SW 1271 (cell line): ENCODE measurements at places on chromosomes 7 and 10.

DNA sequence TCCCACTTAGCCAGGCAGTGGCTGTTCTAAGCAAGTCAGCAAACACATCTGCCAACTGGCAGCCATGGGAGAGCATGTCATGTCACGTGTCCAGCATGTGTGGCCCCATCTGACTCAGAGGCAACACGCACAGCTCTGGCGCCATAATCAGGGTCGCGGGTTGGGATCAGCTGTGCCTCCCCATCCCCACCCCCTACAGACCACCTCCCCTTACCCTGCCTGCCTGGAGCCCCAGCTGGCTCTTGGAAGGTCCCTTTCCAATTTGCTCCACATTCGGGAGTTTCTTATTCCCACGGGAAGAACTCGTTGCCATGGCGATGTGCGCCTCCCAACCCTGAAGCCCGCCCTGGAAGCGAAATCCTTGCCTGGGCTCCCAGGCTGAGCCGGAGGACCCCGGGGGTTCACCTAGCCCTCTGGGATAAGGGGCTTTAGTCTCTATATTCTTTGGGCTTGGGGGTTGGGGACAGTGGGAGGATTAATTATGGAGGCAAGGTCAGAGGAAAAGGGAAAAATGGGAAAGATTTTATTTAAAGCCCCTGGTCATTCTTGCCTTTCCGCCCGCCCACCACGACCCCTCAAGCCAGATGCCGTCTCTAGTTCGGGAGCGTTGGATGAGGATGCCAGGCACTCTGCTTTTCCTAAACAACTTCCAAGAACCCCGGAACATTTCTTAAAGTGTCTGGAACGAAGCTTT is 283.7 kb downstream of the ZEB1 start:
- no peak for DNase-seq

- DNase-seq: no peak
Measured at GRCh38 chr7:80287400-80288174, 153.0 kb downstream of the GNAI1 start.

GRCh38 chr7:42953994-42954393 is 21.8 kb downstream of the MRPL32 start:
- no peak for DNase-seq

DNA sequence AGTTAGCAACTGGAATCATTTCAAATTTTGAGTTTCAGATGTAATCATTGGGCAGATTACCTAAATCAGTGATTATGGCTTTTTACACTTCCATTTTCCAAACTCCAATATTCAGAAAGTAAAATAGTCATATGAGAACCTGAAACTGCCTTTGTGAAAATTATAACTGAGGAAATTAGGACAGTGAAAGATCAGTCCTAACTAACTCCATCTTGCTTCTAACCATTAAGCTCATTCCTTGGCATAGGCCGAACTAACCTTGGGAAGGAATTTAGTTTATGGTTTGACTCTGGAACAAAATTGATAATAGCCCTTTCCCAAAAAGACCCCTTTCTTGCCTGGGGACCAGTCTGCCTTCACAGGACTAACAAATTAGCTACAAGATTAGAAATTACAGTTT is 2.2 kb downstream of the CRPPA start:
- no peak for DNase-seq

- DNase-seq: no peak
Measured at GRCh38 chr10:125124907-125125306, 35.5 kb downstream of the CTBP2 start.

DNA sequence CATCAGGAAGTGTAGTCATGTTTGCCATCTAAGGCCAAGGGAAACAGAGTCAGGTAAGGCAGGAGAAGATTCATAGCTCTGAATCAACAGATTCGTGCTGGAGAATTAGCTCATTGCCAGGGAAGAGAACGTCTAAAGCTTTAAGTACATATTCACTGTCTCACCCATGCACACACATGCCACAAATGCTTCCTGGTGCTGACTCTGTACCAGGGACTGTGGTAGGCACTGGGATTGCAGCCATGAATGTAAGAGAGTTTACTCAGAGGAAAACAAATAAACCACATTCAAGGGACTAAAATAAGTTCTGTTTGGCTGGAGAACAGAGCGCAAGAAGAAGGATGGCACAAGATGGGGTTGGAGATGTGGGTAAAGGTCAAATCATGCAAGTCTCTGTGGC is 89.8 kb upstream of the HPS1 start:
- no peak for DNase-seq

DNA sequence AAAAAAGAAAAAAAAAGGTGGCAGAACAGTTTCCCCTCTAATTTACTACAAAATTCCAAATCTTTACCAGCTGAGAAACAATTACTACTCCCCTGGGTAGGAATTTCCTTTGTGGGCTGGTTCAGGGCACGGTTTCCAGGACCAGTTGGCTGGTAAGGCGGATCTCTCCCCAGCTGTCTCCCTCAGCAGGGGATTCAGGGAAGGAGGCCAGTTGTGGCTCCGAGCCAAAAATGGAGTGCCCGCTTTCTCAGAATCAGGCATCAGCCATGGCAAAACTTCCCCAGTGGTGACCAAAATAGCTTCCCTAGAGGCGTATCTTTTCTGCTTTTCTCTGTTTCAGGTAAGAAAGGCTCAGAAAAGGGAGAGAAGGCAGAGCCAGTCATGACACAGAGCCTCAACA is 91.2 kb downstream of the ZNF22 start:
- no peak for DNase-seq

DNA sequence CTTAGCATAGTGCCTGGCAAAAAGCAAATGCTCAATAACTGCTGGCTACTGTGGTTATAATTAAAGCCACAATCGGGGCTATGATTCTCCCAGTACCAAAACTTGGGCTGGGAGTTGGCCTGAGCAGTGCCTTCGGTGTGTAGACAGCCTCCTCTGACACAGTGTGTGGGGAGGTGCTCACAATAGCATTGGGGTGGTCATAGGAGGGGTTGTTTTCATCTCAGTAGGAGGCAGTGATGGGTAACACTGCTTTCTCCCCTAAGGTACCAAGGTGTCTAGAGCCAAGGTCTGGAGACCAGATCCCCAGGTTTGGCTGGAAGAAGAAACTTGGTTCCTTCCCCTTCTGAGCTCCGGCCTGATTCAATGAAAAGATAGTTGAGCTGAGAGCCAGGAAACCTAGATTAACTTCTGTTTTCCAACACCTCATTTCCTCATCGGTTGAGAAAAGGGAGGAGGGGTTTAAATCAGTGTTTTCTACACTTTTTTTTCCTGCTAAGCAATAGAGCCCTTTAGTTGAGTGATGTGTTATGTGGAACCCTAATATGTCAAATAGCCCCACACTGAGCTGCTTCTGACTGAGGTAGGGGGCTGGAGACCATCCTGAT is 68.2 kb downstream of the LRMDA start:
- DNase-seq: no peak

DNA sequence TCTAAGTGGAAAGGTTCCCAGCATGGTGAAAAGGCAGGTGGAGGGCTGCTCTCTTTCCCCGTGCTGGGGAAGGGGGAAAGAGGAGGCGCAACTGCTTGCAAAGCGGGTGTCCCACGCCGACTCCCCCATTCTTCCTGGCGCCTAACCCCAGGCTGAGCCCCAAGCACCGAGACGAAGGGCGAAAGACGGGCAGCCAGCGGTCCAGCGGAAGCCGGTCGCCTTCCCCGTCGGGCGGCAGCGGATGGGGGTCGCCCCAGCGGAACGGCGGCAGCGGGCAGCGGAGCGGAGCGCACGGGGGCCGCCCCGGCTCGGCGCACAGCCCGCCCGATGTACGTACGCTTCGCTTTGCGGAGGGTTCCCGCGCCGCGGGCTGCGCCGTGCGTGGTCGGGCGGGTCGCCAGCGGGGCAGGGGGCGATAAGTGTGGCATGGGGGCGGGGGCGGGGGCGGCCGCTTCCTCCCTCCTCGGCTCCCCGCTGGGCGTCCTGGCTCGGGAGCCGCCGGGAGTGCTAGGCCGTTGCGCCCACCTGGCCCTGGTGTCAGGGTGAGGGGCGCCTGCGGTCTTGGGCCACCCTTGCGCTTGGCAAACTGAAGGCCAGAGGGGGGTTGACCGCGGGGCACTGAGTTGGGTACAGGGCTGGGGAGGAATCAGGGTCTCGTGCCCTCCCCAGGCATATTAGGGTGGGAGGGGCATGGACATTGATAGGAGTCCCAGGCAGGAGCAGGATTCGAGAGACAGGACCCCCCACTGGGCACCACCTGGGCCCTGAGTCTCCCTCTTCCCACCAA is 35.2 kb upstream of the HSPB1 start:
- DNase-seq: no peak

DNA sequence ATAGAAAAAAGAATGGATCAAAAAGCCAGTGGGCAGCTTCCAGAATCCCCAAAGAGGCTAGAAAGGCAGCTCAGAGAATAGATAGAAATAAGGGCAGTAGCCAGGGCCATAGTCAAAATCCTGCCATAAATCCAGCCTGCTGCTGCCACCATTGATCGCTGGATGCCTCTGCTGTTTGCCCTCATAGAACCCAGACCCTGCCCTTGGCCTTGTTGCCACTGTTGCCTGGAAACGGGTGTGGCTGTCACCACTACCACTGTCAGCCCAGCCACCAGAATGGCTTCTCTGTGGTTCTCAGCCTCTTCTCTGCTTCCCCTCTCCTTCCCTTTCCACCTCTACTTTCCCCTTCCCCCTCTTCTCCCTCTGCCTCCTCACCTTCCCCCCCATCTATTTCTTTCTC is 57.8 kb downstream of the HHEX start:
- DNase-seq: no peak

DNA sequence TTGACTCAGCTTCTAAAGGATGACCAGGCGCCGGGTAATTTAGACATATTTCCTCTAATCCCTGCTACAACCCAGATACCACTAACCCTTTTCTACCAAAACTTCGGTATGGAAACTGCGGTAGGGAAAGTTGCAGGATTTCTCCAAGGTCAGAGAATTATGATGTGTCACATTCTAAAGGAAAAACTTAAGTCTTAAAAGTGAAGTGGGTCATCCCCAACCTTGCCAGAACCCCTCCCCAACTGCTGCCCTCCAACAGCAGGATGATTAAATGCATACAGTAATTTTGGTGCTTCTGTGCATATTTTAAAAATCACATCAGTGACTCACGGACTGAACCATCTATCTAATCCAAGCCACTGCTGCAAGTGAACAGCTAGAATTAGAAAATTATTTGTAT is 52.7 kb downstream of the GRB10 start:
- DNase-seq: no peak
